ENCODE measurements at places on chromosomes 16 and 17. TPM values are rescaled to one million over a fixed set of nuclear protein-coding genes. Genes with fewer than 3 reads are reported as not detected.

DNA sequence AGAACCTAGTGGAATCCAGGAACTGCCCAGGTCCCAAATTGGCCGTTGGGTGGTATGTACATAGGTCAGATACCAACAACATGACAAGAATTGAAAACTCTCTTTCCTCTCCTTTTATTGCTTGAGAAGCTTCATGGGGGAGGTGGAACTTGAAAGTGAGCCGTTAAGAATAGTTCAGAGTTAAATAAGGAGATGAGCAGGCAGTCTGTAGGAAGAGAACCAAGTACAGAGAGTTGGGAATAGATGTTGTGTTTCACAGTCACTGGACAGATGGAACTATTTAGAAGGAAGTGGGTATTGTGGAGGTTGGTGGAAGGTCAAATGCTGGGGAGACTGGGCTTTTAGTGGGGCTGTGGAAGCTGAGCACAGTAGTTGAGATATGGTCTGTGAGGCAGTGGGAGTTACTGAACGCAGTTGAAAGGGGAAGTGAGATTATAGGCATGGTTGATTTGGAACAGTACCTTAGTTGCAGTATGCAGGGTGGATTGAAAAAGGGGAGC is 26.4 kb downstream of the ARHGAP44 start:
- no peaks in the 10 kb centered on the region for H3K27me3 ChIP-seq
- no peak overlapping the region for H3K4me3 ChIP-seq
- H3K27ac ChIP-seq: no peak overlapping the region
- no peaks in the 10 kb centered on the region for H3K36me3 ChIP-seq
- no peak for DNase-seq

GRCh38 chr16:62224646-62225209 is 188.5 kb upstream of the CDH8 start:
- H3K4me1 ChIP-seq: no peaks in the 10 kb centered on the region
- H3K27me3 ChIP-seq: no peaks in the 10 kb centered on the region
- no peaks in the 10 kb centered on the region for H3K36me3 ChIP-seq

DNA sequence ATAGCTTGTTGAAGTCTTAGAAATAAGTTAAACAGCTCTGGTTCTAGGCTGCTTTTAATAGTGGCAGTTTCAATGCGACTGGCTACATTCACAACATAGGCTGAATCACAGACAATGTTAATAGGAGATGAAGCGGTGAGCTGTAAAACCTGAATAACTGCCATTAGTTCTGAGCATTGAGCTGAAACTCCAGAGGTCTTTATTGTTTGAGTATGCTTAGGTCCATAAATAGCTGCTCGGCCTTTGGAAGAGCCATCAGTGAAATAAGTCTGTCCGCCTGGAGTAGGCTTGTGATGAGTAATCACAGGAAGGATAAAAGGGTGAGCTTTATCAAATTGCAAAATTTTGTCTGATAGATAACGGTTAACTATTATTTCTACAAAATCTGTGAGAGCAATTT is 9.4 kb upstream of the ZNF689 start:
- no peak for DNase-seq
- H3K4me3 ChIP-seq: no peak overlapping the region
- H3K27ac ChIP-seq: no peak overlapping the region
- H3K27me3 ChIP-seq: no peaks in the 10 kb centered on the region
- H3K4me1 ChIP-seq: no peaks in the 10 kb centered on the region

- peaks cover 14% of the 10 kb centered on the region for H3K4me1 ChIP-seq
- no peaks in the 10 kb centered on the region for H3K36me3 ChIP-seq
- no peak overlapping the region for H3K4me3 ChIP-seq
- peak; percentile 23 for DNase-seq
- no peaks in the 10 kb centered on the region for H3K27me3 ChIP-seq
These were observed 65.3 kb downstream of the RMI2 start for GRCh38 chr16:11410376-11411058.

DNA sequence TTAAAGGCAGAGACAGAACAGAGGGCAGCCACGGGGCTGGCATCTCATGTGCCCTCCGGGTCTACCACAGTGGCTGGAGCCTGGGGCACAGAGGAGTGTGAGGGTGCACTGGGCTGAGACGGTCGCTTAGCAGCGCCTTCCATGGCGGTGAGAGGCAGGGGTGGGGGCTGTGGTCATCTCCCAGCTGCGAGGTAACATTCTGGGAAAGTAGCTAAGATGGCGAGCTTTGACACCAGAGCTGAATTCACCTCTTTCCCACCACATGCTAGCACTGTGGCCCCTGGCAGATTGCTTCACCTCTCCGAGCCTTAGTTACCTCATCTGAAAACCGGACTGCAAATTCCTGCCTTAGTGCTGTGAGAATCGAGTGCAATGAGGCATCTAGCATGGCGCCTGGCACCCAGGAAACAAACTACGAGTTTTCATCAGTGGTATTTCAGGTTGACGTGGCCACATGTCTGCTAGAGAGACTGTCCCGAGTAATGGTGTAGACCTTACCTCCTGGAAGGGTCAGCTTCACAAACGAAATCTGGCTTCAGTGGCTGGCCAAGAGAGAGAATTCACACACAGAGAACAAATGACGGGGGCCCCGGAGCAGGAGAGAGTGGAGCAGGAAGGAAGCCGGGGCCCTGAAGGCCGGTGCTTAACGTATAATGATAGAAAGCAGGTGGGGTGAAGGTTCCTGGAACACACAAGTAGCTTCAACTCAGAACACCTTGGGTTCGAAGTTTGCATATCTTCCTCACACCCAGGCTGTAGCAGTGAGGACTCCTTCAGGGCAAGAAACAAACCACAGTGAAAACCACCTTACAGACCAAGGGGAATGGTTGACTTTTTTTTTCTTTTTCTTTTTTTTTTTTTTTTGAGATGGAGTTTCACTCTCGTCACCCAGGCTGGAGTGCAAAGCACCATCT is 63.9 kb upstream of the RPH3AL start:
- no peak overlapping the region for H3K27ac ChIP-seq
- no peak overlapping the region for H3K4me3 ChIP-seq
- H3K27me3 ChIP-seq: no peaks in the 10 kb centered on the region
- peaks cover 3% of the 10 kb centered on the region for H3K4me1 ChIP-seq
- no peaks in the 10 kb centered on the region for H3K36me3 ChIP-seq

GRCh38 chr16:8739989-8740704 is 57.3 kb downstream of the TMEM186 start:
- no peak overlapping the region for H3K4me3 ChIP-seq
- DNase-seq: no peak
- no peaks in the 10 kb centered on the region for H3K4me1 ChIP-seq
- no peaks in the 10 kb centered on the region for H3K27me3 ChIP-seq

DNA sequence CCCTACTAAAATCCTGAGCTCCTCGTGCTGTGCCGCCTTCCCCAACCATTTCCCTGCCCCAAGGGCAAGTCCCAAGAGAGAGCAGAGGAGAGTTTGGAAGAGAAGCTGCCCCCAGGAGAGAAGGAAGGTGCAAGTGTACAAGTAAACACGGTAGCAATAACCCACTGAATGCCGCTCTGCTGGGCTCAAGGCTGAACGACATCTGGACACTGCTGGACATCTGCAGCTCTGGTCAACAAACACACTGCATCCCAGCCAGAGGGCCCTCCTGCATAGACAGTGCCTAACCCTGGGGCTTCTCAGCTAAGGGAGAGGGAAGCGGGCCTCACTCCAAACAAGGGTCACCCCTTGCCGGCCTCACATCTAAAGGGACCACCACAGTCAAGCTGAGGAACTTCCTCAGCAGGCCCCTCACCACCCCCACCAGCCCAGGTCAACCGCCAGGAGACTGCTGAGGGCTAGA is 12.7 kb downstream of the JUP start:
- no peak overlapping the region for H3K4me3 ChIP-seq
- peaks cover 13% of the 10 kb centered on the region for H3K4me1 ChIP-seq
- H3K36me3 ChIP-seq: peaks cover 30% of the 10 kb centered on the region

DNA sequence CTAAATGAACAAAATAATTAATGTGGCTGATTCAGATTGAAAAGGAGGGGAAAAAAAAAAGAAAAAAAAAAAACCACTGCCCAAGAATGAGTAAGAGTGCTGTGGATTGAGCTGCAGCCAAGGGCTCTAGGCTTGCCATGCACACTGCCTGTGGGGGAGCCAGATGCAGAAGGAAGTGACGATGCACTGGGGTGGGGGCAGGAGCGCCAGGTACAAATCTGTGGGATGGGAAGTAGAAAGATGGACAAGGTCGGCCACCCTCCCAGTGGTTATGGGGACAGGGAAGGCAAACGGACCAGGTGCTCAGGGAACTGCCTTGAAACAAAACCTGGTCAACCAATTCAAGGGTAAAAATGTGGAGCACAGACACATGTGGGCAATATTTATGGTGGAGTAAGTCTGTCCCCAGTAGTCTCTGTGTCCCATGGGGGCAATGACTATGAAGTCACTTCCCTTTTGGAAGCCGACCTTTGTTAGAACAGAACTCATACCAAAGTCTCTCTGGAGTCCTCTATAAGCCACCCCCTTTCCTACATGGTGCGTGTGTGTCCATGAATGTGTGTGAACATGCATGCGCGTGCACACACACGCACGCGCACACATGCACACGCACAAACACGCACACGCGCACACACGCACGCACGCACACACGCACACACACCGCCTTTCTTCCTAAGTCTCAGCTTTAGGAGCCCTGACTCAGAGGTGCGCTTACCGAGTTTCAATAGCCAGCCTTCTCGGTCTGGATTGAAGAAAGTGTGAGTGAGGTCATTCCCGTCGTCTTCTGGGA is 84.3 kb downstream of the CYTH1 start:
- peaks cover 22% of the 10 kb centered on the region for H3K36me3 ChIP-seq
- no peak for DNase-seq
- no peak overlapping the region for H3K4me3 ChIP-seq
- H3K27me3 ChIP-seq: no peaks in the 10 kb centered on the region

DNA sequence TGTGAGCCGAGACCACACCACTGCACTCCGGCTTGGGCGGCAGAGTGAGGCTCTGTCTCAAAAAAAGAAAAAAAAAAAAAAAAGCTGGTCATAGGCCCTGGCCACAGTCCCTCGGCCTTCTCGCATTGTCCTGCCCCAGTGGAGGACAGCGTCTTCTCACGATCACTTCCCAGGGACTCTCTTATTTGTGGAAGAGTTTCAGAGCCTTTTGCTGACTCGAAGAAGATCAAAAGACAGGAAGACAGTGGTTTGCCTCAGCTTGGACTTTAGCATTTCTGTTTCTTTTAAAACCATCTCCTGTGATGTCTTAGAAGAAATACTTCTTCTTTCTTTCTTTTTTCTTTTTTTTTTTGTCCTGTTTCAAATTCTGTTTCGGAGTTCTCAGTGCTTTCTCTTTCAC is 210.0 kb downstream of the FTO start:
- no peaks in the 10 kb centered on the region for H3K36me3 ChIP-seq
- no peak overlapping the region for H3K4me3 ChIP-seq
- H3K4me1 ChIP-seq: peaks cover 15% of the 10 kb centered on the region
- DNase-seq: no peak
- no peaks in the 10 kb centered on the region for H3K27me3 ChIP-seq

- no peak for DNase-seq
- H3K36me3 ChIP-seq: peaks cover 7% of the 10 kb centered on the region
- H3K27ac ChIP-seq: no peak overlapping the region
- no peaks in the 10 kb centered on the region for H3K27me3 ChIP-seq
These were observed 8.3 kb downstream of the SLC7A6 start for GRCh38 chr16:68272507-68273209.

DNA sequence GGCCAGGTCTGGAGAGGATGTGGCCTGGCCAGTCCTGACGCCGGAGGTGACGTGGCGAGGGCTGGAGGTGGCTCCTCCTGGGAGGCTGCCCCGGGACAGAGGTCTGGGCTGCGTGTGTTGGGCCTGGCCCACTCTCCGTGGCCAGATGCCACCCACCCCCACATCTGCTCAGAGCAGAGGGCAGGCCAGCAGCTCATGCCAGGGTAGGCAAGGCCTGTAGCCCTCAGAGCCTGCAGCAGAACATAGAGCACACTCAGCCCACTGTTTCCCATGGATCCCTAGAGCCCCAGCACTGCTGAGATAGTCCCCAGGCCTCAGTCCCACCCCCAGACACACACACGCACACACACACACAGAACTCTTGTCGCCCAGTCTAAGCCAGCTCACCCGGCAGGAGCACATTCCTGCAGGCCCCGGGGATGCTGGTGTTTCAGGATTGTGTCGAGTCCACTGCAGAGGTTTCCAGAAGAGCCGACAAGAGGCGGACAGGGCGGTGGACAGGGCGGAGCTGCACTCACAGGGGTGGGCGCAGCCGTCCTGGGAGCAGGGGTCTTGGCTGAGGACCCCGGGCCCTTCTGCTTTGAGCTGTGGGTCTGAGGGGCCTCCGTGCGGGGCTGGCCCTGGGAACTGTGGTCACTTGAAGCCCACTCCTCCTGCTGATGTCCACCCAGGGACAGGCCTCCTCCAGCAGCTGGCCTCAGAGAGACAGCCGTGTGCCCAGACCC is 33.4 kb downstream of the SOX8 start:
- no peaks in the 10 kb centered on the region for H3K36me3 ChIP-seq
- peaks cover 14% of the 10 kb centered on the region for H3K4me1 ChIP-seq
- peak overlapping the region; percentile 88 for H3K27ac ChIP-seq
- no peaks in the 10 kb centered on the region for H3K27me3 ChIP-seq

GRCh38 chr16:74720579-74720978 is 19.9 kb upstream of the MLKL start:
- DNase-seq: no peak
- no peaks in the 10 kb centered on the region for H3K27me3 ChIP-seq
- no peak overlapping the region for H3K4me3 ChIP-seq
- H3K27ac ChIP-seq: no peak overlapping the region
- H3K36me3 ChIP-seq: no peaks in the 10 kb centered on the region

DNA sequence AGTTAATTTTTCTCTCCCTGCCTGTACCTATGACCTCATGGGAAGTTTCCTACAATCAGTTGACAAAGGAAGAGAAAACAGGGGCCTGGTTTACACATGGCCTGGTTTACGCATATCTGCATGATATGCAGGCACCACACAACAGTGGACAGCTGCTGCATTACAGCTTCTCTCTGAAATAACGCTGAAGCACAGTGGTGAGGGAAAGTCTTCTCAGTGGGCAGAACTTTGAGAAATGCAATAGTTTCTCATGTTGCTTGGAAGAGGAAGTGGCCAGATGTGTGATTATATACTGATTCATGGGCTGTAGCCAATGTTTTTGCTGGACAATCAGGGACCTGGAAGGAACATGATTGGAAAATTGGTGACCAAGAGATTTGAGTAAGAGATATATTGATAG is 324.1 kb upstream of the GOT2 start:
- no peak overlapping the region for H3K4me3 ChIP-seq
- H3K27me3 ChIP-seq: no peaks in the 10 kb centered on the region
- no peaks in the 10 kb centered on the region for H3K36me3 ChIP-seq

- no peaks in the 10 kb centered on the region for H3K4me1 ChIP-seq
- H3K27me3 ChIP-seq: no peaks in the 10 kb centered on the region
- no peak overlapping the region for H3K27ac ChIP-seq
- no peak overlapping the region for H3K4me3 ChIP-seq
These were observed 21.5 kb upstream of the TNS4 start for GRCh38 chr17:40522961-40523310.

DNA sequence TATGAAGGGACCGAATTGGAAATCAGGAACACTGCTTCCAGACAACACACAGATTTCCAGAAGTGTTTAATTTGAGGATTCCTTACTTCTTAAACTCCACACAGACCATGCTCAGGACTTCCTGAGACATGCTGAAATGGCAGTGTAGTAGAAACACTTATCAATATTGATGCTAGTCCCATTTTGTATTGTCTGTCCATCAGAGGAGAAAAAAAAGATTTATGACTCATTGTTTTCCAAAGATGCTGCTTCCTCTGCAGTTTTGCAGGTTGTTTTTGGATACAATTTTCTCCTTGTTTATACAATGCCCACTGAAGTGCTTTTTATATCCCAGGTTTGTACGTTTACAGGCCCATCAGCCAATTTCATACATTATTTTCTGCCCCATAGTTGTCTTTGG is 68.3 kb upstream of the TANC2 start:
- H3K4me3 ChIP-seq: no peak overlapping the region
- peaks cover 36% of the 10 kb centered on the region for H3K4me1 ChIP-seq

The KRTAP9-4 gene
- total RNA-seq: not detected

The GPRC5C gene
- 67.0 TPM for total RNA-seq

The CLEC18B gene
- 1.4 TPM for total RNA-seq

The TBX2 gene
- 35.2 TPM for total RNA-seq

The NXPH3 gene
- 61.7 TPM for total RNA-seq

All from thoracic aorta (tissue), 2 donors.